ENCODE measurements at places on chromosomes 1 and 21. TPM values are rescaled to one million over a fixed set of nuclear protein-coding genes. Genes with fewer than 3 reads are reported as not detected.

DNA sequence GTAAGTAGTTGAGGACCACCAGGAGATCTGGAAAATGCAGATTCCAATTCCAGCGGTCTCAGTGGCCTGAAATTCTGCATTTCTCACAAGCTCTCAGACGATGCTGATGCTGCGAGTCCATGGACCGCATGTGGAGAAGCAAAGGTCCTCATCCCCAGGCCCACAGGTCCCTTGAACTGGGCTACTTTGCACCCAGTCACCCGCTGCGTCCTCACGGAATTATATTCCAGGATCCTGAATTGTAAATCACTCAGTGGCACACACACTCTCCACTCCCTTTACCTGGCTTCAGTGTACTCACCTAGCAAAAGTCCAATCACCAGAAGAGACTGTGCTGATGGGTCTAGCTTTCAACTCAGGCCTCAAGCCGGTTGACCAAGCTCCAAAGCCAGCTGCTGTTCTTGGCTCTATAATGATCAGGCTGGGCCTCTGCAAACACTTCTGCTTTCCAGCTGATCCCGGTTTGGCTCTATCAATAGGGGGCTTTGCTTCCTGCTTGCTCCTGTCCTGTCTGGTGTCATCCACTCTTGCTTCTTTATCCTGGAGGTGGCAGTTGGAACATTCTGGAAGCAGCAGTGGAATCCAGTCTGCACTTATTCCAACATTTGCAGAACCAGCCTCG lies 904 bp upstream of the RPL22 start:
- peak overlapping the region; percentile 66 for H3K27ac ChIP-seq
- H3K4me3 ChIP-seq: peak overlapping the region; percentile 47
- no peak for DNase-seq
- H3K36me3 ChIP-seq: peaks cover 6% of the 10 kb centered on the region
- no peaks in the 10 kb centered on the region for H3K27me3 ChIP-seq
- peaks cover 22% of the 10 kb centered on the region for H3K4me1 ChIP-seq

GRCh38 chr21:27756191-27756590 lies 789.3 kb upstream of the ADAMTS5 start:
- H3K27ac ChIP-seq: no peak overlapping the region
- no peaks in the 10 kb centered on the region for H3K27me3 ChIP-seq
- H3K4me3 ChIP-seq: no peak overlapping the region
- H3K36me3 ChIP-seq: no peaks in the 10 kb centered on the region
- DNase-seq: no peak

- no peak for DNase-seq
- no peak overlapping the region for H3K4me3 ChIP-seq
- H3K4me1 ChIP-seq: no peaks in the 10 kb centered on the region
- H3K27ac ChIP-seq: no peak overlapping the region
Observed at GRCh38 chr1:43430831-43431230, 22.9 kb downstream of the HYI start.

DNA sequence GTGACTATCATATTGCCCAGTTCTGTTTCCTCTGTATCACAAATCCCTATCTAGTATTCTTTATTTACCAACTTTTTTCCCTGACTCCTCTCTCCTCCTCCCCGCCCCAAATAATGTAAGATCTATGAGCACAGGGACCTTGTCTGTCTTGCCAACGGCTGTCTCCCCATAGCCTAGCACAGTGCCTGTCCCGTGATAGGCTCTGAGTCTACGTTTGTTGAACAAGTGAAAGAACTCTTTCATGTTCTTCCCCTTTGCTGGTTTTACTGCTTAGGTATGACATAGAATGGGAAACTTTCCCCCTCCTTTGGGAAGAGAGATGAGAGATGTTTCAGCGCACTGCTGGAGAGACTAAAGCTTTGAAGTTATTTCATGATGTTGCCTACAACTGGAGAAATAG lies 367.0 kb downstream of the PRDM2 start:
- DNase-seq: no peak
- H3K36me3 ChIP-seq: no peaks in the 10 kb centered on the region
- no peaks in the 10 kb centered on the region for H3K4me1 ChIP-seq
- no peaks in the 10 kb centered on the region for H3K27me3 ChIP-seq
- H3K4me3 ChIP-seq: no peak overlapping the region

DNA sequence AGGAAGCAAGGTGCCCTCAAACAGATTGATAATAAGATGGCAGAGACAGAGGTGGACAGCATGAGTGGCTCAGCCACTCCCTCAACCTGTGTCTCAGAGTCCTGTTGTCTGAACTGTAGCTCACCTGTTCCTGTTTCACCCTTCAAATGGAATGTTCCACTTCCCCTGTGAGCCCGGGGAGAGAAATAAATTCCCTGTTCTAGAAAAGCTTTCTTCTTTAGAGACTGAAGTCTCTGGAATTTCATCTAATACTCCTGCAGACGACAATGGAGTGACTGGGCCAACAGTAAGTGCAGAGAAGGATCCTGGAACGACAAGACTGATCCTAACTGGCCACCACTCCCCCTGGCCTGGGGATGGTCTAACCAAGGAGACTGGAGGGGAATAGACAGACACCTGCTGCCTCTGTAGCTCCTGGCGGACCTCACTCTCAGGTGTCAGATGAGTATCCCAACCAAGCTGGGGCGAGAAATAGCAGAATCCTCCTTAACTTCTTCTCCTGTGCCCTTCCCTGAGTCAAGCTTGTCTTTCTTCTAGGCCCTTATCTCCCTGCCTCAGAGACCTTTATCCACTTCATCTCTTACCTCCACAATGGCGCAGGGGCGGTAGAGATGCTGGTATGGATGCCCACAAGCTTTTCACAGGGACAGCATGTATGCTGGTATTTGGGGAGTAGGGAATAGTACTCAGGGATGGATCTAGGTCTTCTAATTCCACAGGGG lies 45.4 kb downstream of the PLEKHA6 start:
- no peak overlapping the region for H3K27ac ChIP-seq
- no peaks in the 10 kb centered on the region for H3K27me3 ChIP-seq
- no peak overlapping the region for H3K4me3 ChIP-seq
- H3K4me1 ChIP-seq: peaks cover 18% of the 10 kb centered on the region
- H3K36me3 ChIP-seq: no peaks in the 10 kb centered on the region
- no peak for DNase-seq

CAPN8 gene
- not detected for total RNA-seq
